ENCODE measurements at places on chromosomes 11 and 22.
A peak's percentile ranks its signal among the peaks of the same experiment; 100 is the strongest.

GRCh38 chr11:86781546-86781945, 18.8 kb upstream of the PRSS23 start:
- DNase-seq, result no peak

- DNase-seq, result no peak
Measured at GRCh38 chr22:19610518-19611253, 86.5 kb upstream of the CLDN5 start.

DNA sequence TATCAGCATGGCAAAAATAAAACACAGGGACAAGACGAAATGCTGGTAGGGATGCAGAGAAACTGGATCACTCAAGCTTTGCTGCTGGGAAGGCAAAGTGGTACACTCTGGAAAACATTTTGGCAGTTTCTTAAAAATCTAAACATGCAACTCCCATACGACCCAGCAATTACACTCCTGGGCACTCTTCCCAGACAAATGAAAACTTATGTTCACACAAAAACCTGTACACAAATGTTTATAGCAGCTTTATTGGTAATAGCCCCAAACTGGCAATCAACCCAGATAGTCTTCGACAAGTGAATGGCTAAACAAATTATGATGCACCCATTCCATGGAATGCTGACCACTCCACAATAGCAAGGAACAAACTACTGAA, 35.8 kb upstream of the PRR5 start:
- no peak for DNase-seq

DNA sequence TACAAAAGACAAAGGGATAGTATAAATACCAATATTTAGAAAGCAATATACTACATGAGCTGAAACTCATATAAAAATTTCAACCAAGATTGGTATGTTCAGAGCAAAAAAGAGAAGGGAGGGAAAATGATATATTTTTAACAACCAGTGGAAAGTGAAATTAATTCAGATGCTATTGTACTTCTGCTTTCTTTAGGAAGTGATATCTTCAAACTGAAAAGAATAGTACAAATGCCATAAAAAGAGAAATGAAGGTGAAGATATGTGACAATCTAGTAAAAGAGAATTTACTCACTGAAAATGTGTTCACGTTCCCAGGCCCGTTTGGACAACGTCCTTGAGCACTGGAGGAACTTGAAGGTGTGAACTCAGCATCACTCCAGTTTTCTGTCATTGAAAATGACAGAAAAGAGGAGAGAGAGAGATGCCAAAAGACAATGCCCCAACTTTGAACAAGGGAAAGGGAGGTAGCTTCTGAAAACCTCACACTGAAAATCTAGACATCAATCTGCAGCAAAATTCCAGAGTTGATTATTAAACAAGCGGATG, 47.5 kb downstream of the SC5D start:
- no peak for DNase-seq

GRCh38 chr22:41620589-41621098, at the start of gene DESI1:
Gene DESI1, minus strand, starts transcription at chr22:41621043. Its CDS starts 204 bp downstream, at chr22:41620839.
- peak; percentile 7 for DNase-seq

GRCh38 chr11:116353589-116353988, 419.2 kb downstream of the BUD13 start:
- no peak for DNase-seq

GRCh38 chr11:131864228-131864627, 493.8 kb downstream of the NTM start:
- no peak for DNase-seq

- DNase-seq, result no peak
Measured at GRCh38 chr22:42270176-42270509, 310 bp downstream of the TCF20 start.

DNA sequence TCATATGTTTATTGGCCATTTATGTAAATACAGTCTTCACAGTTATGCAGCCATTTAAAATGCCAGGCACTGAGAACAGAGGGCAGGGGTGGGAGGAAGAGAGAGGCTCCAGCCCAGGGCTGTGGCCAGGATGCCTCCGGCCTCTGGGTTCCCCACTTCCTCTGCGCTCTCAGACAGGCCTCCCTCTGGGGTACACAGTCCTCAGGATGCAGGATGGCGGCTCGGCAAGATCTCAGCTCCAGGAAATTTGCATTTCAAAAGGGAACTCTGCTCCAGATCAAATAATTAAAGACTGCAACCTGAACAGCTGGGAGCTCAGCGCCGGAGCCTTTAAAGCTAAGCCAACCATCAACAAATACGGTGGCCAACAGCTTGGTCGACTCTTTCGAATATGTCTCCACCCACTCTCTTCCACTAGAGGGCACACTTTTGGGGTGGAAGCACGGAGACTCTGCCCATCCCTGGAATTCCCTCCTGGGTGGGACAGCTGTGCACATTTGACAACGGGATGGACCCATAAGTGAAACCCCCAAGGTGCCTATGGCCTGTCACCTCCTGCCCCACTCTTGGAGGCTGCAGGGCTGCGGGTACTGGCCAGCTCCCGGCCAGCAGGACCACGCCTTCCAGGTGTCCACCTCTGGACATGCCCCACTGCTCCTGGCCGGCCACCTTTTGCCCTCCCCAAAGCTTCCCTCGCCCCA, 1044.7 kb downstream of the BRD1 start:
- no peak for DNase-seq

- DNase-seq, result no peak
Measured at GRCh38 chr11:11724994-11725393, 103.2 kb upstream of the GALNT18 start.

GRCh38 chr11:69460540-69461257, 20.8 kb upstream of the LINC01488 start:
- DNase-seq, result peak; percentile 86

DNA sequence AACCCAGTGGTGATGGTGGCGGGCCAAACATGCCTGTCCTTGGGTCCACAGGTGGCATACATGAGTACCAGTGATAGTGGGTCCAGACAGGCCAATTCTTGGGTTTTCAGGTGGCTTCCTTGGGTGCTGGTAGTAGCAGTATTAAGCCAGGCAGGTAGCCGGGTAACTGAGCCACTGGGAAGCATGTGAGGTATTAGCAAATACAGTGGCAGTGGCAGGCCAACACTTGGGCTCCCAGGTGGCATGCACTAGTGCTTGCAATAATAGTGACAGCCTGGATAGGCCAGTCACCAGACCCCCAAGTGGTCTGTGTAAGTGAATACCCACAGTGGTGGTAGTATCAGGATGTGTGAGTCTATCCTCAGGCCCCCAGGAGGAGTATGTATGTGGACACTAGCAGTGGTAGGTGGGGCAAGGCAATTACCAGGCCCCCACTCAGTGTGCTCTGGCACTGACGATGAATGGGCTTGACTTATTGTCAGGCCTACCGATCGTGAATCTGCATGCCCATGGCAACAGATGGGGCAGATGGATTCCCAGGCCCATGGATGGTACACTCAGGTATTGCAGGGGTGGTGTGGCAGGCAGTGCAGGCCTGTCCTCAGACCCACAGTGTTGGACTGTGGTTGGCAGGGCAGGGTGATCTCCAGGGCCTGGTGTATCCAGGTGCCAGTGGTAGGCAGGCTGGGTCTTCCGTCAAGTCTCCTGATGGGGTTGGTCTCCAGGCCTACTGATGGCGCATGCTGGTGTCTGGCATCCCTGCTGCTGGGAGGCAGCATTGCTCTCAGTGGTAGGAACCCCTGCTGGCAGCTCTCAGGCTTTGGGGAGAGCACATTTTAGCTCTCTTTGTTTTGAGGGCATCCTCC, 840.7 kb downstream of the FAM181B start:
- no peak for DNase-seq

All from iris pigment epithelial cell (primary cell).